ENCODE measurements at places on chromosomes 12 and 14. TPM values are rescaled to one million over a fixed set of nuclear protein-coding genes. Genes with fewer than 3 reads are reported as not detected.

The ERBB3 gene
- total RNA-seq, result not detected

The OTX2 gene
- not detected for total RNA-seq

The BAZ1A gene
- 63.7 TPM for total RNA-seq

The RBM23 gene
- 67.7 TPM for total RNA-seq

The KLHL33 gene
- not detected for total RNA-seq

The BDKRB2 gene
- total RNA-seq, result not detected

The GSG1 gene
- not detected for total RNA-seq

The CFAP73 gene
- not detected for total RNA-seq

The SLC25A21 gene
- 9.2 TPM for total RNA-seq

The LMNTD1 gene
- not detected for total RNA-seq

The E2F7 gene
- total RNA-seq, result 0.83 TPM

The LBHD2 gene
- not detected for total RNA-seq

The MYO1H gene
- not detected for total RNA-seq

The PTGDR gene
- not detected for total RNA-seq

The BBOF1 gene
- total RNA-seq, result 6.1 TPM

The KLRG1 gene
- 34.7 TPM for total RNA-seq

The MEG3 gene
- total RNA-seq, result not detected

The SETD1B gene
- 2.1 TPM for total RNA-seq

The C12orf42 gene
- not detected for total RNA-seq

The KRT83 gene
- not detected for total RNA-seq

The GZMB gene
- total RNA-seq, result not detected

The KCNA5 gene
- not detected for total RNA-seq

The NEUROD4 gene
- total RNA-seq, result not detected

The PPP1R1A gene
- total RNA-seq, result not detected

The KITLG gene
- not detected for total RNA-seq

The WNT1 gene
- not detected for total RNA-seq

The KRT77 gene
- not detected for total RNA-seq

The PMEL gene
- total RNA-seq, result 8.8 TPM

The ATP6V1D gene
- total RNA-seq, result 88.5 TPM

The MRPL51 gene
- total RNA-seq, result 201 TPM

The SLC6A13 gene
- total RNA-seq, result not detected

The TPH2 gene
- not detected for total RNA-seq

The CD27 gene
- total RNA-seq, result 155 TPM

The CMKLR1 gene
- not detected for total RNA-seq

The SLC17A8 gene
- not detected for total RNA-seq

The SPX gene
- total RNA-seq, result 787 TPM

The GNG2 gene
- total RNA-seq, result 212 TPM

The TAS2R42 gene
- total RNA-seq, result not detected

The SMIM41 gene
- total RNA-seq, result 0.75 TPM

The FGF6 gene
- not detected for total RNA-seq

The SERPINA3 gene
- total RNA-seq, result not detected

The FGF23 gene
- not detected for total RNA-seq

The WNK1 gene
- total RNA-seq, result 134 TPM

Data from Karpas-422 (cell line).